Right lung (tissue), 10 donors: ENCODE measurements at places on chromosomes 6 and 20. TPM values are rescaled to one million over a fixed set of nuclear protein-coding genes. Genes with fewer than 3 reads are reported as not detected.

GRCh38 chr6:131023834-131024504 lies 39.1 kb downstream of the EPB41L2 start:
- no peak for DNase-seq

- DNase-seq: no peak
Measured at GRCh38 chr6:147132889-147133288, 71.3 kb upstream of the STXBP5 start.

DNA sequence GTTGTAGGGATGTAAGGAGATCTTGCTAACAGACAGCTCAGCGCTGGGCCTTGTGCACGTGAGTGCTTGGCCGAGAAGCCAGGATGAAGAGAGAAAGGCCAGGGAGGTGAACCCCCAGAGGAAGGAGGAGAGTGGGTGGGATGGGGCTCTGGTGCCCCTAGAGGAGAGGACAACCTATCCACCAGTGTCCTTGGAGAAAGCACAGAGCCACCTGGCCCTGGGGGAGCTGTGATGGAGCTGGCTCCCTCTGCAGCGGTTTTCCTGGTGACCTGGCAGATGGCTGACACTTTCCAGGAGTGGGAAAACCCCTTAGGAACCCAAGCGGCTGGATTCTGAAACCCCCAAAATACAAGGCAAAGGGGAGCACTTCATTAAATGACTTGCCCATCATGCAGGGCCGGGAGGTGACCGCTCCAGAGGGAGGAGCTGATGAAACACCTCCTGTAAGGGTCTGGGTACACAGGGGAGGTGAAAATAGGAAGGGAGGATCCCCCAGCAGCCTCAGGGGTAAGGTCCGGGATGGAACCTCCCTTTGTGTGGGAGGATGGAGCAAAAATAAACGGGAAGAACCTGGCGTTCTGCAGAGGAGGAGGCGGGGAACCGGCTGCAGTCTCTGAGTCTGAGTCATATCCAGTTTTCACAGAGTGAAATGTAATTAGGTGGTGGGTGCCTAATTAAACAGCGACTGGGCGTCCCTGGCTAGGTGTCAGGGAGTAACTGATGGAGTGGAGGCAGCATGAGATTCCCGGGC lies 80.4 kb downstream of the SULF2 start:
- DNase-seq: no peak

- no peak for DNase-seq
Measured at GRCh38 chr6:25366903-25367545, 87.8 kb downstream of the CARMIL1 start.

GRCh38 chr6:23036406-23036983 lies 467.1 kb downstream of the HDGFL1 start:
- no peak for DNase-seq

C2 gene
- 3.6 TPM for polyA plus RNA-seq

SPATS1 gene
- 0.53 TPM for polyA plus RNA-seq
